ENCODE measurements at places on chromosomes 3 and 15.

DNA sequence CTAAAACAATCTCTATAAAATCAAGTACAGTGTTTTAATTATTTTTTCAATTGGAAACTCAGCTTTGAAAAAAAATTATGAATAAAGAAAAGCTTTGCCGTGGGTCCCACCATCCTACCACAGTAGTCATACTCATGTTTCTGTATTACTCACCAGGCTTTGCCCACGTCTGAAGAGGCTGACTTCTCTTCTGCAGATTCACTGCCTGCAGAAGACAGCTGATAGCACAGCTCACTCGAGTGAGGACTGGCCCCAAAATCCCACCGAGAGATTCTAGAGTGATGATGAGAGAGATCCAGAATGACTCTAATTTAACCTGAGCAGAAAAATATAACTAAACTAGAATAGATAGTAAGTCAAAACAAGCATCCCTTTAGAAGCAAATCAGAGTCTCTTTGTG is 11.9 kb downstream of the C2CD4B start:
- no peak for DNase-seq

- no peak for DNase-seq
Observed at GRCh38 chr3:64398006-64398405, 172.7 kb upstream of the PRICKLE2 start.

DNA sequence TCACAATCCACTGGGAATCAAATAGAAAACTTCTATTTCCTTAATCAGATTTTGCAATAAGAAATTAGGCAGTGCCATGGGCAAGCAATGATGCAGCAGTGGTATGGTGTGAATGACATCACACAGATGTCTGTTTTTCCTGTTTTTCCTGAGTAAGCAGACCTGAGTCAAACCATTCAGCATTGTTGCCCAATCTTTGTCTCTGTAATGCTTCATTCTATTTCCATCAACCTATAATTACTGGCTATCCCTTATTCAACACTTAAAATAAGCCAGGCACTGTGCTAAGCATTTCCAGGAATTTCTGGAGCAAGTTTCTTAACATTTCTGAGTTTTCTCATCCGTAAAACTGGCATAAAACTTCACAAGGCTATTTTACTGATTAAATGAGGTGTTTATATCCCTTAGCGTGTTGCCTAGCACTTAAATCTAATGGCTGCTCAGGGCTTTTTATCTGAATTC is 11.3 kb upstream of the OXSR1 start:
- DNase-seq = no peak

DNA sequence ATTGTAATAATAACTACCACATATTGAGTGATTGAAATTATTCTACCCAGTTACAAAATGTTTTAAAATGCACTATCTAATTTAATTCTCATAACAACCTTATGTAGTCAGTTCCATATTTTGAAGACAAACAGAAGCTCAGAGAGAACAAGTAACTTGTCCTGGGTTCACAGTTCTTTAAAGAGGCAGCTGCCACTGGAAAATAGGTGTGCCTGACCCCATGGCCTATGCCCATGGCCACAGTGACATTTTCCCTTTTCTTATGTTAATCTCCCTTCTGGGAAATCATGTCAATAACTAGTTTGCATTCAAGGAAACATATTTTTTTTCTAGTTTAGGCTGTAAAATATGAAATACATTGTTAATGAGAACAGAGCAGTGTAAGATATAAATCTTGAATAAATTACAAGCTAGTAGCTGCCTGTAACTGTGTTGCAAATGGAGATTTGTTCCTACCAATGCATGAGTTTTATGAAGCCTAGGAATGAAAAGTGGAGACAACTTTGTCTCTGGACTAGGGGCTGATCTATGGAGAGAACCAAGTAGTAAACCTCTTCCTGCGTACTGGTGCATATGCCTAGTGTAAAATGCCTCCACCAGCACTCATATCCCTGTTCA is 1018.0 kb downstream of the NTRK3 start:
- no peak for DNase-seq

GRCh38 chr3:77039606-77040171 is at the start of gene ROBO2:
Gene ROBO2 (plus strand): TSS chr3:77040099. CDS start chr3:77040786, 687 bp downstream.
- no peak for DNase-seq
